Neural crest cell (in vitro differentiated cells): ENCODE measurements at places on chromosomes 7 and 10. TPM values are rescaled to one million over a fixed set of nuclear protein-coding genes. Genes with fewer than 3 reads are reported as not detected.
A peak's percentile ranks its signal among the peaks of the same experiment; 100 is the strongest.

DNA sequence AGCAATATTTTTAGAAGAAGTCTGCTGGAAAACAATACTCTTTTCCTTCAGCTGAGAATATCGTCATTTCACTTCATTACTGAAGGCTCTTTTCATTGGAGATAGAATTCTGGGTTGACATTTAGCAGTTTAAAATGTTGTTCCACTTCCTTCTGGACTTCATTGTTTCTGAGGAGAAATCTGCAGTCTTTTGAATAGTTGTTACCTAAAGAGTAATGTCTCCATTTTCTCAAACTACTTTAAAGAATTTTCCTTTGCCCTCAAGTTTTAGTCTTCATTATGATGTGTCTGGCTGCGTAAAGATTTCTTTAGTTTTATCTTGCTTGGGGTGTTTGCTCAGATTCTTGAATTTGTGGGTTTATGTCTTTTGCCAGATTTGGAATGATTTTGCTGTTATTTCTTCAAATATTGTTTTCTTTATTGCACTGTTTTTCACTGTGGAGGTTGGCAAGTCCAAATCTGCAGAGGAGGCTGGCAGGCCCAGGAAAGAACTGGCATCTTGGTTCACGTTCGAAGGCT is 136.3 kb downstream of the DNAJB6 start:
- DNase-seq = no peak
- no peak overlapping the region for H3K27ac ChIP-seq
- H3K36me3 ChIP-seq = peaks cover 20% of the 10 kb centered on the region
- H3K4me3 ChIP-seq = no peak overlapping the region

DNA sequence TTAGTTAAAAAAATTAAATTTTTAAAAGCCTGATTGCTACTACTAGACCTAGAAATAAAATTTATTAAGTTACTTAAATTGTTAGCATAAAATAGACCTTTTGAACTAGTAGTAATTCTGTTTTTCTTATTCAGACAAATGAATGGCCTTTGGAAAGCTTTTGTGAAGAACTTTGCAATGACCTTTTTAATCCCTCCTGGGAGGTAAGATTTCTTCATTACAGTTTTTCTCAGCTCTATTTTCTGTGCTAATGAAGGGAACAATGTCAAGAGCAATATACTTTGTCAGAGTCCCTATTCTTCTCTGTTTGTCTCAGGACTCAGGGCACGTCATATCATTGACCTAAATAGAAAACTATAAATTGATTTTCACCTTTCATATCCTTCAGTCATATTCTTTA is 33.5 kb downstream of the BTAF1 start:
- no peak overlapping the region for H3K27ac ChIP-seq
- DNase-seq = no peak
- H3K4me3 ChIP-seq = no peak overlapping the region
- H3K36me3 ChIP-seq = peaks cover 18% of the 10 kb centered on the region
- H3K4me1 ChIP-seq = peaks cover 21% of the 10 kb centered on the region
- no peaks in the 10 kb centered on the region for H3K27me3 ChIP-seq

GRCh38 chr7:74059681-74060588 is 23.7 kb upstream of the LIMK1 start:
- peaks cover 10% of the 10 kb centered on the region for H3K27me3 ChIP-seq
- peak overlapping the region; percentile 50 for H3K27ac ChIP-seq
- H3K36me3 ChIP-seq = no peaks in the 10 kb centered on the region
- H3K4me1 ChIP-seq = no peaks in the 10 kb centered on the region
- H3K4me3 ChIP-seq = no peak overlapping the region

DNA sequence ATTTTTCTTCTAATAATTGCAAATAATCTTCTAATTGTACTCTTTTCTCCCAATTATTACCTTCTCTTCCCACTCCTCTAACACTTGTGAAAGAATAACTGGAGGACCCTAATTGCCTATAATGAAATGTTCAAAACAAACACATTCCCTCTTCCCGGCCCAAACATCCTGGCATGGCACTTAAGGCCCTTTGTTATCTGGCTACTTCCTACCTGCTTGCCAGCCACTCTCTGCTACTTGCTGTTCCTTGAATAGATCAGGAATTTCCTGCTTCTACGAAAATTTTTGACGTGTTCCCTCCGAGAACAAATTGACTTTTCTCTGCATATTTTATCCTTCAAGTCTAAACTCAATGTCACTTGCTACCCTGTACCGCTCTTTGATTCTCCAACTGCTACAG is 56.1 kb upstream of the NOBOX start:
- DNase-seq = no peak
- H3K4me1 ChIP-seq = peaks cover 9% of the 10 kb centered on the region
- H3K36me3 ChIP-seq = no peaks in the 10 kb centered on the region
- H3K27me3 ChIP-seq = no peaks in the 10 kb centered on the region

DNA sequence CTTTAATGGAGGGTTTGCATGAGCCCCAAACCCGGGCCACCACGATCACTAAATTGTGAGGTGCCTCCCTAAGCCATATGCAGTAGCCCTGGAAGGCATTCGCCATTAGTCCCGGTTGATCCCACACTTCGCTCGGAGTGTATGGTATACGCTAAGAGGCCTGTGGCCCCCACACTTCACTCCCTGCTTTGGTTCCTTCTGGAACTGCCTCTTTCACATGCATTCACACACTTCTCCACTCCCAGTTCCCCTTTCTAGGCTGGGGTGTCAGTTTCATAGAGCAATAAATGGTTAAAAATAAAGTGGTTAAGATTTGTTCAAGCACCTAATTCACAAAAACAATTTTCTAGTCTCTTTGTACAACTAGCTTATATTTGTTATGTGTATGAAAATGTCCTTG is 212.1 kb upstream of the KCND2 start:
- no peaks in the 10 kb centered on the region for H3K4me1 ChIP-seq
- no peak for DNase-seq
- no peak overlapping the region for H3K27ac ChIP-seq
- no peaks in the 10 kb centered on the region for H3K36me3 ChIP-seq

- no peak for DNase-seq
- peaks cover 5% of the 10 kb centered on the region for H3K36me3 ChIP-seq
- H3K4me3 ChIP-seq = no peak overlapping the region
- H3K4me1 ChIP-seq = peaks cover 67% of the 10 kb centered on the region
- H3K27ac ChIP-seq = no peak overlapping the region
Measured at GRCh38 chr7:104978460-104978859, 35.5 kb upstream of the KMT2E start.

The RARRES2 gene
- total RNA-seq = 24.4 and 26.3 TPM in 2 replicates

The BEND7 gene
- total RNA-seq = 21.9 and 25.0 TPM in 2 replicates

The TMEM168 gene
- 21.7 and 23.3 TPM in 2 replicates for total RNA-seq

The ABCB8 gene
- total RNA-seq = 42.3 and 43.5 TPM in 2 replicates

The CALML3 gene
- not detected in 2 replicates for total RNA-seq

The HHEX gene
- not detected in 2 replicates for total RNA-seq
